ENCODE measurements at places on chromosomes 16 and 17.
A peak's percentile ranks its signal among the peaks of the same experiment; 100 is the strongest.

DNA sequence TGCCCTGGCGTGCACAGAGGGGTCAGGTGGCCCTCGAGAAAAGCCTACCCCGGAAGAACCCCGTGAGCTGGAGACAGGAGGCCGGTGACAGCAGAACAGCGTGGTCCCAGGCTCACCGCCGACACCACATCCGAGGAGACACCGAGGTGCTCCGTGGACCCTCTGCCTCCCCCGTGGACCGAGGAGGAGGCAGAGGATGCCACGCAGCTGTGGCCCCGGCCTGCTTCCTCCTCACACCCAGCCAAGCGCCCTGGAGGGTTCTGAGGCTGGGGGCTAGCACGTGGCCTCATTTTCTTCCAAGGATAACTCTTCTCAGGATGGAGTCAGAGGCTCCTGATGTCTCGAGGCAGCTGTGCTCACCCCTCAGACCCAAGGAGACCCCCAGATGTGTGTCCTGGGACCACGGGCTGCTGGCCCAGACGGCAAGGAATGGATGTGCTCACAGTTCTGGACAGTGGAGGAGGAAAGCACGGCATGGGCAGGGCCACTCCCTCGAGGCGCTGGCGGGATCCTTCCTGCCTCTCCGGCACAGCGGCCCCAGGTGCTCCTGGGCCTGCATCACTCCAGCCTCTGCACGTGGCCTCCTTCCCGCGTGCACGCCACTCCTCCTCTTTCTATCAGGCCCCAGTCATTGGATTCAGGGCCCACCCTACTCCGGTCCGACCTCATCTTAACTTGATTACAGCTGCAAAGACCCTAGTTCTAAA, 4.4 kb upstream of the PVALEF start:
- DNase-seq, result no peak

GRCh38 chr17:31101943-31102342, 7.2 kb downstream of the NF1 start:
- DNase-seq, result no peak

DNA sequence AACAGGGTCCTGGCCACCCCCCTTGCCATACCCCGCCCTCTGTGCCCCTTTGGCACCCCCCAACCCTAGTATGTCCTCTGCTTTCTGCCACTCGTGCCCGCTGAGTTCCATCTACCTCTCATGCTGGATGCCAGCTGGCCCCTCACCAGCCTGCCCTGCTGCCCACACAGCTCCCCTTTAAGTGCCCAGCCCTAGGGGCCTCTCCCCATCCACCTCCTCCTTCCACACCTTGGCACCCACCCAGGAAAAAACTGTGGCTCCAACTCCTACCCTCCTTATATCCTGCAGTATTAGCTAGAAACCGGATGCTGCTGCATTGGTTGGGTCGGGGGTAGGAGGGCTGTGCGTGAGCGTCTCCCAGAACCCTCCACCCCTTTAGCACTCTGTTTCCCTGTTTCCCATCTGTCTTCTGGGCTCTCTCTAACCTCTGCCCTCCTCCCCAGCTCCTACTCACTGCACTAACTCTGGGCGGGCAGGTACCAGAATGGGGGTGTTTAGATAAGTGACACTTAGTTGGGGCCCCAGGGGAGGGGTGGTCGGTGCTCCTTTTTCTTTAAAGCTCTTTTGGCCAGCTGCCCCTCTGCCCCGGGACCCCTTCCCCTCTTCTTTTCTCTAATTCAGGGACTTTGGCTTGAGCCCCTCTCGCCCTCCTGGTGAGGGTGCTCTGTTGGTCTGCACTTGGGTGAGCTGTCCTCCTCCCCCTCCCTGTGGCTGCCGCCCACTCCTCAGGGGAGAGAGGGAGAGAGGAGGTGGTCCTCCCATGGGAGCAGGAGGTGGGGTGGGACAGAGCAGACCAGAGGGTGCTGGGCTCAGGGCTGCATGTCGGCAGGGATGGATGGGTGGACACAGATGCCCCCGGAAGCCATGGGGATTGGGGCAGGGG, 9.9 kb downstream of the NR1D1 start:
- no peak for DNase-seq

DNA sequence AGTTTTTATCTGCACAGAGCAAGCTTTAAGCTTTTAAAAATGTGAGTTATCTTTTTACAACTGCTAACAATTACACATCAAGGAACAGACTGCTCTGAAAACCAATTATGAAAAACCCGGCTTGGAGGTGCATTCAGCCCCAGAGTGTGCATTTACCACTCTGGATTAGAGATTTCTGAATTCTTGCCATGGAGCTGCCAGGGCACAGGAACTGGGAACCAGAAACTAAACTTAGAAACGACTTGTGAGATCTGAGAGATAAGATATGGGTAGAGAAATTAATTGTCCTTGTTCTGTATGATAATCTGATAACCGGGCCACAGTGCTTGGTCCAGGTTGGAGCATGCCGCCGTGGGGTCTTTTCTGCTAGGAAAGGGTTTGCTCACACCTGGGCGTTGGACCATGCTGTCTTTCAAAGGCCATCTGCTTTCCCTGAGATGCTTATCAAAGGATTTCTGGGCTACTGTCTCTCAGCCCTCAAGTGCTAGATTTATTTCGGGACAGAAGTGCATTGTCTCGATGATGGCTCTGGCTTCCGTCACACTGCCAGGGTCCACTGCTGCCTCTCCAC, 210.0 kb downstream of the MAF start:
- no peak for DNase-seq

GRCh38 chr16:90053902-90054500, 23.1 kb downstream of the PRDM7 start:
- no peak for DNase-seq

- DNase-seq, result no peak
Measured at GRCh38 chr16:65429504-65430181, 307.8 kb upstream of the CDH11 start.

DNA sequence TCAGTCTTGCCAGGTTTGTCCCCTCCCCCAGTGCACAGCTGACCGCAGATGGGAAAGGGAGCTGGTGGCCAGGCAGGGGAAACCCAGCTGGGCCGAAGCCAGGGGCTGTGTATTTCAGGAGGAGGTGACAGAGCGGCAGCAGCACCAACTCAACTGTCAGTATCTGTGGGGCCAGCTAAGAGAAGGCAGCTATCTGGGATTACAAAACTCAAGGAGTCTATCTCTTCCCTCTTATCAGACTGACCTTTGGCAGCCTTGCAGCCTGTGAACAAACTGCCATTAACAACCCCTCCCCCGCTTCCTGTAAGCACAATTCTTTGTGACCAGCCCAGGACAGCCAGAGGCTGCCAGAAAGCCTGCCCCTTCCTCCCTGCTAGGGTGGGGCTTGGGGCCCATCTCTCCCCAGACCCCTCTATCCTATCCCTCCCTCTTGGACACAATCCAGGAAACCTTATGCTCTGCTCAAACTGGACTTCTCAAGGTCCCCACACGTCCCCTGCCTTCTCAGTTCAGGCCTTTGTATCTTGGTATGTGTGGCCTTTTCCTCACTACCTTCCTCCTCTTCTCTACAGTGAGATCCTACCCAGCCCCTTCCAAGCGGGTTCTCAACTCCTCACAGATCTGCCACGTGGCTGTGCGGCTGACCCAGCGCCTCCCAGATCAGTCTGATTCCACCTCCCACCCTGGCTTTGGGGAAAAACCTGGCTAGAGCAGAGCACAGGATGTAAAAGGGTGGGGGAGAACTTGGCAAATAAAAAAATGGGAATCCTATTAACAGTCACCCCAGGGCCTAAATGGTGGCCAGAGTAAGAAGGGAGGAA, 10.5 kb downstream of the ST3GAL2 start:
- peak; percentile 81 for DNase-seq

- no peak for DNase-seq
Measured at GRCh38 chr17:30952638-30953393, 18.0 kb upstream of the RNF135 start.

GRCh38 chr16:81707411-81708265, 71.5 kb upstream of the PLCG2 start:
- DNase-seq, result no peak

GRCh38 chr16:84067640-84068039, 25.0 kb upstream of the SLC38A8 start:
- DNase-seq, result no peak

DNA sequence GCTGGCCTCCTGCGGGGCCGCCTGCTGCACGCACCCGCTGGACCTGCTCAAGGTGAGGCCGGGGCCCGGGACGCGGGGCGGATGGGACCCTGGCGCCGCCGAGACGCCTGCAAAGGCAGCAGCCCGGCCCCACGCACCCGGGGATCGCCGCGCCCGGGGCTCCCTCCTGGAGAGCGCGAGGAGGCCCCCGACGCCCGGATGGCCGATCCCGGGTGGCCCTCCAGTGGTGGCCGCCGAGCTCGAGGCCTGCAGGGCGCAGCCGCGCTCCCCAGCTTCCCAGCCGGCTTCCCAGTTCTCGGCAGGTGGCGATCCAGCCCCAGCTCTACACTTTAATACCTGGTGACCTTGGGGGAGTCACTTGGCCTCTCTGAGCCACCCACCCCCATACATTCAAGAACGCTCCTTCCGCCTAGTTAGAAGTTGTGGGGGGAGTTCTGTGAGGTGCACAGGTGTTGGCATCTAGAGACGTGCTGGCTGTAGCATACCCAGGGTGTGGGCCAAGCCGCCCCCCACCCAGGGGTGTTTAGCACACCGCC, 452 bp downstream of the SLC25A10 start:
- no peak for DNase-seq

DNA sequence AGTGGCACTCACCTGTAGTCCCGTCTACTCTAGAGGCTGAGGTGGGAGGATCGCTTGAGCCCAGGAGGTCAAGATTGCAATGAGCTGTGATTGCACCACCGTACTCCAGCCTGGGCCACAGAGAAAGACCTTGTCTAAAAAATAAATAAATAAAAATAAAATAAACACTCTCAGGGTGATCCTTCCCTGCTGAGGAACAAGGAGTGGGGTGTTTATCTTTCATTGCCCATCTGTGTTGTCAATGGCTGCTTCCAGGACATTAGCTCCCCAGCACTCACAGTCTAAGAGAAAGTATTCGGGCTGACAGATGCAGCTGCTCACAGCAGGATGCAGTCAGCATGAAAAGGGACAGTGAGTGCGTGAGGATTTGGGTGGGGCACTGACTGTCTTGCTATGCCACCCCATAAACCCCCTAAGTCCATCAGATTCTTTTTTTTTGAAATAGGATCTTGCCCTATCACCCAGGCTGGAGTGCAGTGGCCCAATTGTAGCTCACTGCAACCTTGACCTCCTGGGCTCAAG, 31.3 kb upstream of the RBBP6 start:
- DNase-seq, result no peak

DNA sequence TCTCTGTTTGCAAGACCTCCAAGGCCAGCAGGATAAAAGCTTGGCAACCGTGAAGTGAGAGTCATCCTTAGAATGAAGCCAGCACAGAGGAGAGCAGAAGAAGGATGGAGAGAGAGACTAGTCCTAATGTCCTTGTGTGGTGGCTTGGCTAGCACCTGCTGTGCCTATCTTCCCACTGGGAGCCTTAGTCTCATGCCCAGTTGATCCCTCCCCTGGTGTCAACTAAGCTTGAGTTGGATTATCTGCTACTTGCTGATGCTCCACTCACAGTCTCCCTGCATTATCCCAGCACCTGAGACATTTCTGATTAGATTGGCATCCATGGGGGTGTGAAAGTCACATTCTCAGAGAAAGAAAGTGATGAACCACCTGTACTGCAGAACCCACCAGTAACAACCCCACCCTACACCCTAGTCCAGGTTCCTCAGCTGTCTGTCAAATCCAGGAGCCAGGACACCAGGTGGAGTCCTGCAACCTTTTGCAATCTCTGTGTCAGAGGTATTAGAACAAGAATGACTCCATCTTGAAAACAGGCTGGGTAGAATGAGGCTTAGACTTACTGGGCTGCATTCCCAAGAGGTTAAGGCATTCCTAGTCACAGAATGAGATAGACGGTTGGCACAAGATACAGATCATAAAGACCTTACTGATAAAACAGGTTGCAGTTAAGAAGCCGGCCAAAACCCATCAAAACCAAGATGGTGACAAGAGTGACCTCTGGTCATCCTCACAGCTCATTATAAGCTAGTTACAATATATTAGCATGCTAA, 460.2 kb upstream of the C16orf82 start:
- DNase-seq, result no peak

DNA sequence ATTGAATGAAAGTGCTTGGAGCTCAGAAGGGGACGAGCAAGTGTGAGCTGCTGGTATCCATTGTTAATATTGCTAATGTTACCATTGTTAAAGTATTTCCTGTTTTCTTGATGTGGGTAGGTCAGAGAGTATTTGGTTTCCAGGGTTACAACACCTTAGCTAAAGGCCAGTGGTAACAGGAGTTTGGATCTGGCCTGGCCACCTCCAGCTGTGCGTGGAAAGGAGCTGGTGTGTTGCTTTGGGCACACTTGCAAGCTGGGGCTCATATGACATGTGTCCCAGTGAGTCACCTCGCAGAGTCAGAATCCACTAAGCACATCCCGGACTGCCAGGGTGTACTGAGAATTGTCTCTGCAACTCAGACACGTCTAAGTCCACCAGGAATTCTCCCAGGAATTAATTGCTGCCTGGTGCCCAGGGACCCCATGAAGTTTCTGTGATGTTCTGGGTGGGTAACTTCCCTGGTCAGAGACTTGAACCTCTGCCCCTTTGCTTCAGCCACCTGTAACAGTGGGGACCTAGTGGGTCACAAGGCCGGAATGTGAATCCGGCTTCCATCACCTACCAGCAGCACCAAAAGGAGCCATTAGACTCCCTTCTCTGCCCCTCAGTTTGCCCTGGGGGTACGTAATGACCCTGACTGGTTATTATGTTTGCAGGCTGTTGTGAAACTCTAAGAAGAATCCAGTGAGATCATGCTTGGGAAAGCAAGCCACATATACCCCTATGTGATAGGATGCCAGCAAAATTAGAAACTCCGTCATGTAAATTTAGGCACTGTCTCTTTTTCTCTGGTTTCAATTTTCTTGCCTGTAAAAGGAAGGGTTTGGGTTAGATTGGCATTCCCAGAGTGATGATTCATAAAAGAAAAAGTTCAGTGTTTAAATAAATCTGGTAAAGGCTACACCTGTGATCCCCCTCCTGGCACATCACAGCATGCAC, 12.8 kb downstream of the SLC6A2 start:
- peak; percentile 24 for DNase-seq

DNA sequence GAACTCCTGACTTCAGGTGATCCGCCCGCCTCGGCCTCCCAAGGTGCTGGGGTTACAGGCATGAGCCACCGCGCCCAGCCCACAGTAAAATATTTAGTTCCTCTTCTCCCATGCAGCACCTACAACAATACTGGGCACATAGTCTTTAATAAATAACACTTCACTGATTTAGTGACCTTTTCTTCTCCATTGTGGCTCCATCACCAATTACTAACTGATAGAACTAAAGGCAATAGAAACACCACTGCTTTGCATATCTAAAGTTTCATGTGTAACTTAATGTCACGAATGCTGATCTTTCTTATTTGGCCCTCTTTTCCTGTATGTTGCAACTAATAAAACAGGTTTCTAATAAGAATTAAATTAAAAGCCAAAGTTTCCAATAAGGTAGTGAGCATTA, 38.9 kb downstream of the TRIM37 start:
- DNase-seq, result no peak

DNA sequence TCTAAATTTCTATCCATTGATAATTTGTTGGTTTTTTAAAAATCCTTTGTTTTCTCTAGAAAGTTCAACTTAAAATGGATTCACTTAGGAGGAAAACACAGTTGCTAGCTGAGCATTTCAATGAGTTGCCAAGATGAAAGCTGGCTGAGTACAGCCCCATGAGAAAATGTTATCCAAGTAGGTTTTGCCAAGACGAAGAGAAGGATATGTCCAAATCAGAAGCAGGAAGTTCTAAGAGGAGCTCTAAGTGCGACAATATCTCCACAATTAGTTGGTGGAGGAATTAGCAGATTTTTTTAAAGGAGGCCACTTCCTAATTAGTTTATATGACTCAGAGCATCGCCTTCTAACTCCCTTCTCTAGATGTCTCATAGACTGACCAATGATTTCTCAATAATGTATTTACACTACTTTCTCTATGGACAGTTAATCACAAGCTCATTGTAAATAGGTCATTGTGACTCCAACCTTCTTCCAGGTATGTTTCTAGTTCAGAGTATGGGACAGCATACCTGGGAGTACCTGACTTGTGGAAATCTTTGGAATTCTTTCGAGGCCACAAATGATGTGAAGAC, 873.3 kb upstream of the SOX9 start:
- no peak for DNase-seq

Data from GM04503 (cell line).